ENCODE measurements at places on chromosomes 3 and 15.
A peak's percentile ranks its signal among the peaks of the same experiment; 100 is the strongest.

DNA sequence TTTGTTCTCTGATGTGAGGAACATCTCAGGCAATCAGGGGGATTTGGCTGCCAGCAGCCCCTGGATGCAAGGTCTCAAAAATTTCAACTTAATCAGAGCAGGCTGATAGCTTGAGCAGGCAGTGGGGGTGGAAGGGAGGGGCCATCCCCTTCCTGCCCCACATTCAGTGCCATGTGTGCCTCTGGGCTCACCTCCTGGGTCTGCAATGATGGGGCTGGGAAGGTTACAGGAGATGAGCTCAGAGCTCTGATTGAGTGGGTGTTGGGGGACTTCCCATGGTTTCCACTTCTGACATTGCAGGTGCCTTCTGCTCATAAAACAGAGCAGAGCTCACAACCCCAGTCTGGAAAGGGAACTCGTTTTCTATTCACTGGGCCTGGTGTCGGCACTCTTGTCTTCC lies 37.0 kb downstream of the PARP16 start:
- peaks cover 57% of the 10 kb centered on the region for H3K4me1 ChIP-seq
- no peak overlapping the region for H3K4me3 ChIP-seq
- H3K27ac ChIP-seq: peak overlapping the region; percentile 1

DNA sequence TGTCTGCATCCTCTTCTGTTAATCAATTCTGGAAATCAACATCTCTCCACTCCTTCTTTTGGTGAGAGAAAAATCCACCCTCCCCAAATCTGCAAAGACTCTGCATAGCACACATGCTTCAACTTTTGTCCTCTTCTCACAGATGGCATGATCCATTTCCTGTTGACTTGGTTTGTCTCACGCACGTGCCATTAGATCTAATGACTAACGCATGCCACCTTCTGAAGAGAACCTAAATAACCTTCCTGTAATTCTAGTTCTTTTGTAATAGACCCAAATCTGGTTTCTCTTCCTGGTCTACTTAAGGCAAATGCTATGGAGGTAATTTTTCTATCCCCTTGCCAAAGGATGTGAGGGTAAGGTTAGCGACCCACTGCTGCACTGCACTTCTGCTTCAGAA lies 51.0 kb upstream of the ATOSA start:
- peak overlapping the region; percentile 48 for H3K27ac ChIP-seq
- DNase-seq: no peak
- no peaks in the 10 kb centered on the region for H3K27me3 ChIP-seq
- no peaks in the 10 kb centered on the region for H3K36me3 ChIP-seq

GRCh38 chr15:42999201-42999779 lies 78.7 kb upstream of the TTBK2 start:
- H3K36me3 ChIP-seq: peaks cover 57% of the 10 kb centered on the region
- H3K27me3 ChIP-seq: no peaks in the 10 kb centered on the region
- H3K27ac ChIP-seq: no peak overlapping the region
- H3K4me3 ChIP-seq: no peak overlapping the region

DNA sequence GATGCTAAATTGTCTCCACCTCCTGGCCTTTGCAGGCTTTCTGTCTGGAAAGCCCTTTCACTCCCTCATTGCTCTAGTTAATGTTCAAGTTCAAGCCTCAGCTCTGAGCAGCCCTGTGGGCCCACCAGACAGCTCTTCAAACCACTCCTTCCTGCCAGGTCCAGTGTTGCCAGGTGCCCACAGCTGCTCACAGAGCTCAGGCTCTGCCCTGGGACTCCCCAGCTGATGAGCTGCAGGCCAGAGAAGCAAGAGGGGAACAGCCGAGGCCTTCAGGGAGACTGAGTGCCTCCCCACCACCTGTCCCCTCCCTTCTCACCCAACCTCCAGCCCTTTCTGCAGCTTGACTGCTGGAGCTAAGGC lies 1.3 kb upstream of the ZBTB47 start:
- peaks cover 46% of the 10 kb centered on the region for H3K4me1 ChIP-seq
- H3K36me3 ChIP-seq: peaks cover 4% of the 10 kb centered on the region
- no peaks in the 10 kb centered on the region for H3K27me3 ChIP-seq
- peak overlapping the region; percentile 94 for H3K27ac ChIP-seq
- H3K4me3 ChIP-seq: no peak overlapping the region

DNA sequence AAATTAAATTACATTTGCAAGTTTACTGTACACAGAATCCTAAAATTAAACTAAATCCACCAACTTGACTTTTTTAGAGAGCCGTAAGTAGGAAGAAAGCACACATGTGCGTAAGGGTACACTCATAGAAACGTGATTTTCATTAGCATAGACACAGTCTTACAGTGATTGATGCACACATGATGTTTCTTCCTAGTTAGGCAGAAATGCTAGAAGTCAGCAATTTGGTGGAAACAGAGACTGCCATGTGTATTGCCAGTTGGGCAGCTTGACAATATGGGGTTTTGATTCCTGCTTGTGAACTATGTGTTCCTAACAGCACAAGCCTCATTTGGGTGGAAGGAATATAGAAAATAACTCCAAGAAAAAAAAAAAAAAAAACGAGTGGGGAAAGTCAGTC lies 878.5 kb downstream of the ROBO1 start:
- H3K36me3 ChIP-seq: no peaks in the 10 kb centered on the region
- no peaks in the 10 kb centered on the region for H3K27me3 ChIP-seq
- no peak overlapping the region for H3K4me3 ChIP-seq

GRCh38 chr15:96171853-96172296 lies 158.6 kb upstream of the NR2F2 start:
- DNase-seq: no peak
- H3K4me3 ChIP-seq: no peak overlapping the region
- H3K27me3 ChIP-seq: no peaks in the 10 kb centered on the region
- no peak overlapping the region for H3K27ac ChIP-seq

GRCh38 chr3:126065876-126066275 lies 18.0 kb downstream of the SLC41A3 start:
- no peak overlapping the region for H3K4me3 ChIP-seq
- DNase-seq: no peak
- no peak overlapping the region for H3K27ac ChIP-seq
- peaks cover 7% of the 10 kb centered on the region for H3K4me1 ChIP-seq
